Fibroblast of villous mesenchyme (primary cell): ENCODE measurements at places on chromosomes 5 and 9. TPM values are rescaled to one million over a fixed set of nuclear protein-coding genes. Genes with fewer than 3 reads are reported as not detected.
A peak's percentile ranks its signal among the peaks of the same experiment; 100 is the strongest.

Gene PPIC
- 42.5 and 57.0 TPM in 2 replicates for total RNA-seq

Gene FSTL4
- total RNA-seq: under 0.01 TPM in 1 of 2 replicates, not detected in the other

Gene MED7
- 9.0 and 12.5 TPM in 2 replicates for total RNA-seq

Gene CDC25C
- total RNA-seq: 4.8 and 6.9 TPM in 2 replicates

Gene EGFL7
- 7.7 and 9.9 TPM in 2 replicates for total RNA-seq

Gene ADCY2
- total RNA-seq: under 0.01 and 0.32 TPM in 2 replicates

Gene KIAA1958
- 1.3 and 1.7 TPM in 2 replicates for total RNA-seq

Gene PHF24
- not detected in 2 replicates for total RNA-seq

Gene EQTN
- not detected in 2 replicates for total RNA-seq

DNA sequence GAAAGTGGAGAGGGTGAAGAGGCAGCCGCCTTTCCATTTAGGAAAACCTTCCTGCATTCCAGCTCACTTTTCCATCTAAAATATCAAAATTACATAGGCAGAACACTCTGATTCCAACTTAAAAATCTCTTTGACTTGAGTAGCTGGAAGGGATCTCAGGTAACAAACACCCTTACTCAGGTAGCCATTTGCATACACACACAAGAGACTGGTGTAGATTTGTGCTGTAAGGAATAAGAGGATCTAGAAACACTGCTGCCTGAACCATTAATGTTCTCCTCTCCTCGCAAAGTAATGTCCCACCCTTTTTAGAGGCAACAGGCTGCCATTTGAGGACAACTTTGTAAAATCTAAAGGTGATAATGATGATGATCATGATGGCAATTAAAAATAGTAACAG, 53.5 kb downstream of the BNC2 start:
- DNase-seq: no peak

DNA sequence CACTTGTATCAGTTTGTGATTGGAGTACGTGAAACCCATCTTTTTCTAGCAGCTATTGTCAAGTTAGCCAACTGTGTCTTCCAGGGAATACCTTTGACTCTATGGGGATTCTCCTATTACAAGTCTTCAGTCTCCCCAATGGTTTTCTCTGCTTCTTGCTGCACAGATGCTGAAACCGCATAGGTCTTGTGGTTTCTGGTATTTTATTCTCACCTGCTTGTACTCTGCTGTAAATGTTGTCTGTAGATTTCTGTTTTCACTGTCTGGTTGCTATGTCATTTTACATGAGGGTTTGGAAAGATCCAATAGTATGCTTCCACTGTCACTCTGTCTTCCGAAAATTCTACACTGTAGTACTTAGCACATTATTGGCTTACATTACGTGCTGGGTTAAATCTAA, 1196.9 kb upstream of the C9orf72 start:
- no peak for DNase-seq

GRCh38 chr5:23614422-23614821, 107.0 kb downstream of the PRDM9 start:
- DNase-seq: no peak

GRCh38 chr5:3277590-3278196, 317.9 kb upstream of the IRX1 start:
- no peak for DNase-seq

DNA sequence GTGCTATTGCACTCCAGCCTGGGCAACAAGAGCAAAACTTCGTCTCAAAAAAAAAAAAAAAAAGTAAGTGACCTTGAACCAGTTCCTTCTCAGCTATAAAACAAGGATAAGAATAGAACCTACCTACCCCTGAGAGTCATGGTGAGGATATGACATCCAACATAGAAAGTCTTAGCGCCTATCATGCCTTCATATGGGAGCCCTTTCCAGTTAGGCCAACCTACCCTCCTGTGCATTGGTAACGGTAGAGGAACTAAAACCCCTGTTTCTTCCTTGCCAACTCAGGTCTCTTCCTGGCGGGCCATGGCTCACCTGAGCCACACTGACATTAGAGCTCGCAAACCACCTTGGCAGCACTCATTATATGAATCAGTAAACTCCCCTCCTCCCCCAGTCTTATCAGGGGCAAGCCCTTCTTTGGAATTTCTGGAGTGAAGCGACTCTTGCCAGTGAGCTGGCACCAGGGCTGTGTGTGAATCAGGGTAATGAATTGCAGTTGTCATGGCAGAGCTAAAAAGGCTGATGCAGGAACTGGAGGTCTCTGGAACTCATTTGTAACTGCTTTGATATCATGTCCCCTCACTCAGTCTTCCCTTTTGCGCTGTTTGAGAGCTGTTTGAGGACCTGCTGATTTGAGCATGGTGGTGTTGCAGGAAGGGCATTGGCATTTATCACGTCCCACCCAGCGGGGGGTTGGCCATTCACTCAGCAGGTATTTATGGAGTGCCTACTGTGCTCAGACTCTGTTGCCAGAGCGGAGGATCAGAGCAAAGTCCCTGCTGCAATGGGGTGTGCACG, 10.3 kb downstream of the WWC1 start:
- no peak for DNase-seq

DNA sequence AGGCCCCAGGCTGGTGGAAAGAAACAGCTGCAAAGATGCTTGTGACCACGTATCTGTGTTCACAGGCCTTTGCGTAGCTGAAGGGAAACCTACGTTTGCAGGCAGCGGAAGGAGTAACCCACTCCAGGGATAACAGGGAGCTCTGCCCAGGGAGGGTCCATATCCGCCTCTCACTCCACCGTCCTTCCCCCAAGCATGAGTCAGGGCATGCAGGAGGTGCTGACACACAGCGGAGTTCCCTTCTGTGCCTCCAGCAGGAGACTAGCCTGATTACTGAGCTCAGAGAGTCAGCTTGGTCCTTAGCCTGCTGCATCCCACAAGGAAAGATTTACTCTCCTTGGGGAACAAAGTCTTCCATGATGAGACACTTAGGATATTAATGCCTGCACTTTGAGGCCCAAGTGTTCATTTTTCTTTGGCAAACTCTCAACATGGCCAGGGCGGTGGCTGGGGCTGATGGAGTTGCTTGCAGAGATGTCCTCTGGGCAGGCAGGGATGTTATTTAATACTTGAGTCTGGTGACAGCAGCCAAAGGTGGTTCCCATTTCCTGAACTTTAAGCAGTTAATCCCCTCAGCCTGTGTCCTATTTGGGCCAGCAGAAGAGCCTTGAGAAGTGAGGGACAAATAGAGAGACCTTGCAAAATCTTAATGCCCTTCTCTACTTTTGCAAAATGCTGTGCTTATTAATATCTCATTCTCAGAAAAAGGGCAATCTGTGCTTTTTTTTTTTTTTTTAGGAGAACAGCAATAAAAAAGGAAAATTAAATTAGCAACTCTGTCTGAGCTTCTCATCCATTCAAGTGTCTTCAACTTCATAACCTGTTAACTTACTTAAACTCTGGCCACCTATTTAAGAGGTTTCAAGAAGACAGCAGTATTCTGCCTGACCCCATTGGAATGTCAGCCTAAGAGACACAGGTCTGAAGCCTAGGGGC, 222.1 kb downstream of the HSPA4 start:
- DNase-seq: peak; percentile 6

DNA sequence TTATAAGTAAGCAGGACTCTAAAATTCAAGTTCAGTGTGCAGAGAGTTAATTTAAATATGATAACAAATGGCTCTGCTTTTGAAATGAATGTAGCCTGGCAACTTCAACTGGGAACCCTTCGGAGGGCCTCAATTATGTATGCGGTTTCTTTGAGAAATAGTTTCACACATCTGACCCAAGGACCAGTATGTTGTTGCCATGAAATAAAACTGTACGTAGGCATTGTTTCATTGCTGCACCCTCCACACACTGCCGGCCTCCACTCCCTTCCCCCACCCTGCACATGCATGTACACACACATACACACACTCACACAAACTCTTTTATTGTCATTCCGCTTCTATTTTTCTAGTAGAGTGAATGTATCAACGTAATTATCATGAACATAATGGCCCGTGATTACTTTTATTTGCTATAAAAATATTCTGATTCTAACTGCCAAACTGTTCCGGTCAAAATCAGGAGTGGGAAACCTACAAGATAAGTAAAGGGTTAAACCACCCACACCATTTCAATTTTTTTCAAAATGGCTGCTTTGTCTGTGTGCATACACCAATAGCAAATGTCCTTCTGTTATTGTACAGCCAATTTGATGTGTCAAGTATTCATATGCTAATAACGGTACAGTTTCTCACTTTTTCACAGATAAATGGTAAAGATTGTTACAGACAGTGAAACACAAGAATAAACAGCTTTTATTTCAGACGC, 215.5 kb upstream of the TMEM161B start:
- no peak for DNase-seq

- DNase-seq: no peak
Observed at GRCh38 chr5:99590806-99591205, 662.0 kb upstream of the CHD1 start.

DNA sequence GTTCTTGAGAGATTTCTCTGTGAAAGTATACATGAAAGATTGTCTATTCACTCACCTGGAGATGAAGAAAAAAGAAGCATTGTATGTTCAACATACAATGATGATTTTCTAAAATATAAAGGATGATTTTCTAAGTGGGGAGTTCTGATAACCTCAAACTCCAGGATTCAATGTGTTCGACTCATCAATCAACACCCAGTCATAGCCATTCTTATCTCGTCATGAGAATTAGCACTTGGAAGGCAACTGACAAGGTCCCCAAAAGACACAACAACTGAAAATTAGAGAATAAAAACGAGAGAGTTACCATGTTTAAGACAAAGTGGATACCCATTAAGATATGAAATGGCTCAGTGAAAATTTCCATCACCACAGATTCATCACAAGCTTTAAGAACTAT, 52.1 kb upstream of the SIMC1 start:
- DNase-seq: no peak

- DNase-seq: no peak
Observed at GRCh38 chr5:33475706-33476105, 34.9 kb downstream of the TARS1 start.

DNA sequence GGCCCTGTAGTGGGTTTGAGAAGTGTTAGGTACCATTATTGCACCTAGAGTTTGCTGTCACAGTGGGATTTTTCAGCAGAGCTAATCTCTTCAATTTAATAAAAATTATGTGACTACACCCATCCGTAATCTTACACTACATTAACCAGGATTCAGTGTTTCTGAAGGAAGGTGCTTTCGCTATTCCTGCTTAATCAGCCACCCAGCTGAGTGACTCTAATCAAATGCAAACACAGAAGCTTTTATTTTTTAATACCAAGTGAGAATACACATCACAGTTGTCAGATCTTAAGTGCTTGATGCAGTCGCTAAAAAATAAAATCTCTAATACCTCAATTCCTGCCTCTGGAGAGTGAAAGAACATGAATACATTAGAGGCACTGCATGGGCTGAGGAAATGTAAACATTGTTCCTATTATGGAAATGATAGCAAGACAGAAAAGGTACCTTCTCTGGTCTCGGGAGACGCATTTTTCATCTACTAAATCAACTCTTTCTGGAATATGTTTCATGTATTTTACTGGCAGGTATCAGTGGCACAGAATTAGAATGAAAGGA, 125.7 kb downstream of the SEMA6A start:
- DNase-seq: no peak

- no peak for DNase-seq
Observed at GRCh38 chr5:147450606-147451005, 59.3 kb downstream of the DPYSL3 start.

GRCh38 chr5:158725297-158725851, 374.3 kb downstream of the EBF1 start:
- DNase-seq: peak; percentile 55

DNA sequence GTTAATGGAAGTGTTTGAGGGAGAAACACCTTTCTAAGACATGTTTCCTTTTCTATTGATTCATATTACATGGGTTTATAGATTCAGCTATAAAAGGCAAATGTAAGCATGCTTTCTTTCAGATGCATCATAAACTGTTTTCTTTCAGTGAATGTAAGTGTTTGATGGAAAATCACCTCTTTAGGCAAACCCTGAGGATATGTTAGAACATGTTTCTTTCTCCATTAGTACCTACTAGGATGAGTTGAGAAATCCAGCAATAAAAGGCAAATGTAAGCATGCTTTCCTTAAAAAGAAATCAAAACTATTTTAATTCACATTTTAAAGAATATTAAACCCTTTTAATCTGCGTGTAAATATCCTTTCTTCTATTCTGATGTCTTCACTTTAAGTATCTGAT, 31.6 kb downstream of the FNIP1 start:
- DNase-seq: no peak
